ENCODE measurements at places on chromosomes 3 and 15.

DNA sequence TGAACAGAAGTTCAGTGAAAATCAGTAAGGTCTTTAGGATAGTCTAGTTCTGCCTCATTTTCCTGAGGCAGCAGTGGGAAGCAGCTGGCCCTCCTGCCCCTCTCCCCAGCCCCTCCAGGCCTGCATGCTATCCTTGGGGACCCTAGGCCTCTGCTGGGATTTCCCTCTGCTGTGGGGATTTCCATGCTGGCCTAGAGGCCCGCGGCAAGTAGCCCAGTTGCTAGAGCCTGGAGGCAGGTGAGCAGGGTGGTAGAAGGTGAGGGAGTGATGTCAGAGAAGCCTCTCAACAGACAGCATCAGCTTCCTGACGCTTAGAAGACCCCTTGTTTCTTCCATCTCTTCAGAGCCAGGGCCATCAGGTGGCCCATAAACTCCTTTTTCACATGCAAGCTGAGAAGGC, 305.8 kb upstream of the THBS1 start:
- no peak for DNase-seq

- DNase-seq = no peak
Observed at GRCh38 chr3:63861306-63861705, 2.3 kb downstream of the THOC7 start.

- no peak for DNase-seq
Observed at GRCh38 chr3:49600781-49601180, 46.5 kb downstream of the BSN start.

GRCh38 chr3:141498598-141499223, 11.9 kb downstream of the RASA2 start:
- peak; percentile 77 for DNase-seq

- DNase-seq = no peak
Observed at GRCh38 chr3:127420829-127421228, 133.0 kb upstream of the PRR20G start.

DNA sequence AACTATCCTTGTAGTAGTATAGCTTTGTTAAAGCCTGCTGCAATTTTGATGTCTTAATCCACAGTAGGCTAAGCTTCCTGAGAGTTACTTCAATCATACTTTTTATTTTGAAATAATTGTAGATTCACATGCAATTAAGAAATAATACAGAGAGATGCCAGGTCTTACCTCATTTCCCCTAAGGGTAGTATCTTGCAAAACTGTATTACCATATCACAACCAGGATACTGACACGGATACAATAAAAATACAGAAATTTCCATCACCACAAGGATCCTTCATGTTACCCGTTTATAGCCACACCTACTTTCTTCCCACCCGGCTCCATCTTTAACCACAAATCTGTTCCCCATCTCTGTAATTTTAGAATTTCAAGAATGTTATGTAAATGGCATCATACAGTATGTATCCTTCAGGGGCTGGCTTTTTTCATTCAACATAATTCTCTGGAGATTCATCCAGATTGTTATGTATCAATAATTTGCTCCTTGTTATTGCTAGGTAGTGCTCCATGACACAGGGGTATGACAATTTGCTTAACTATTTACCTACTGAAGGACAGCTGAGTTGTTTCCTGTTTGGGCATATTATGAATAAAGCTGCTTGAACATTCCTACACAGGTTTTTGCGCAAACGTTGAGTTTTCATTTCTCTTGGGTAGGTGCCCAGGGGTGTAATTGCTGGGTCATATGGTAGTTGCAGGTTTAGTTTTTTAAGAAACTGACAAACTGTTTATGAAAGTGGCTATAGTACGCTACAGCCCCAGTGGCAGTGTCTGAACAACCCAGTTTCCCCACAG, 21.6 kb downstream of the BDH1 start:
- DNase-seq = no peak

DNA sequence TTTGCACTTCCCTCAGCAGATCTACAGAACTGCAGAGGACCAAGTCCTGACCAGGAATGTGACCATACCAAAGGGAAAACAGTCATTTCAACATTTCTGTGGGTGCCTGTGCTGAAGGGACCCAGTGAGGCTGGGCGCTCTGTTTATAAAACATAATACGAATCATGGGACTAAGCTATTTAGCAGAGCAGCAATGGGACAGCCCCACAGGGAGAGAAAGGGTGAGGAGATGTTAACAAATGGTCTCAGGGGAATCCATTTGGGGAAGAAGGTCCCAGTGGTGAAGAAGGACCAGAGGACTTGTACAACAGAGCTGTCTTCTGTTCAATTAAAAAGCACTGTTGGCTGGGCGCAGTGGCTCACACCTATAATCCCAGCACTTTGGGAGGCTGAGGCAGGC, 1025.4 kb downstream of the FHIT start:
- no peak for DNase-seq

DNA sequence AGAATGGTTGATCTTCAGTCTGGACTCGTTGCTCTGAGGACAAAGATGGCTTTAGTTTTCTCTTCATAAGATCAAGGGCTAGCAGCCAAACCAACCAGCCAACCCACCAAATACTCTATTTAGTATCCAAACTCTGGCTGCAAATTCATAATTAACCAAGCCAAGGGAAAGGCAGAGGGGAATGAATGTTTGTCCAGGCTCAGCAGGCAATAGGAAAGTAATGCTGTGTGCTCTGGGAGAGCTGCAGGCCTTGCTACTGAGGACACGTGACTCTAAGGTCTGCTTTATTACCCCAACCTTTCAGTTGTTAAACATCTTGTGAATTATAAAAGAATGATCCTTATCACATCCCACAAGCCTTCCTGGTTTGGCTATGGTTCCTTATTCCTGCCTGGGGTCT, 52.3 kb upstream of the GALNT15 start:
- DNase-seq = no peak

Measured in activated T-helper 1 cell treated with anti-CD3 and anti-CD28 coated beads, Interleukin-2, amount 50 U/mL, for 16 hours (primary cell).